ENCODE measurements at places on chromosomes 3 and 15.
A peak's percentile ranks its signal among the peaks of the same experiment; 100 is the strongest.

DNA sequence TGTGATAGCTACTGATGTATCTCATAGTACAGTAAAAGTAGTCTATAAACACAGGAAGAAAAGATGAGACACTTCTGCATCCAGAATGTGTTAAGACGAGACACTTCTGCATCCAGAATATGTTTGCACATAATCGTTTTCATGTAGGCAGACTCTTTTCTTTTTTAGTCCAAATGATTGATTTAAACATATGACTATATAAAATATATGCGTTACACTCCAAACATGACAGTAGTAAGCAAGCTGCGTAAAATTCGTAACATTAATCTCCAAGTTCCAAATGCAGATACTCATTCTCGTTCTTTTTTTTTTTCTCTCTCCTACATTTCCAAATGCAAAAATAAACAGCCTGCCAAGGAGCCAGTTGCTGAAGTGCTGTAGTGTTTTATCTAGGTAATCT lies 82.6 kb downstream of the FNDC3B start:
- H3K27me3 ChIP-seq, result no peaks in the 10 kb centered on the region
- H3K4me3 ChIP-seq, result no peak overlapping the region
- H3K4me1 ChIP-seq, result no peaks in the 10 kb centered on the region
- H3K27ac ChIP-seq, result no peak overlapping the region
- DNase-seq, result no peak
- H3K36me3 ChIP-seq, result peaks cover 43% of the 10 kb centered on the region

DNA sequence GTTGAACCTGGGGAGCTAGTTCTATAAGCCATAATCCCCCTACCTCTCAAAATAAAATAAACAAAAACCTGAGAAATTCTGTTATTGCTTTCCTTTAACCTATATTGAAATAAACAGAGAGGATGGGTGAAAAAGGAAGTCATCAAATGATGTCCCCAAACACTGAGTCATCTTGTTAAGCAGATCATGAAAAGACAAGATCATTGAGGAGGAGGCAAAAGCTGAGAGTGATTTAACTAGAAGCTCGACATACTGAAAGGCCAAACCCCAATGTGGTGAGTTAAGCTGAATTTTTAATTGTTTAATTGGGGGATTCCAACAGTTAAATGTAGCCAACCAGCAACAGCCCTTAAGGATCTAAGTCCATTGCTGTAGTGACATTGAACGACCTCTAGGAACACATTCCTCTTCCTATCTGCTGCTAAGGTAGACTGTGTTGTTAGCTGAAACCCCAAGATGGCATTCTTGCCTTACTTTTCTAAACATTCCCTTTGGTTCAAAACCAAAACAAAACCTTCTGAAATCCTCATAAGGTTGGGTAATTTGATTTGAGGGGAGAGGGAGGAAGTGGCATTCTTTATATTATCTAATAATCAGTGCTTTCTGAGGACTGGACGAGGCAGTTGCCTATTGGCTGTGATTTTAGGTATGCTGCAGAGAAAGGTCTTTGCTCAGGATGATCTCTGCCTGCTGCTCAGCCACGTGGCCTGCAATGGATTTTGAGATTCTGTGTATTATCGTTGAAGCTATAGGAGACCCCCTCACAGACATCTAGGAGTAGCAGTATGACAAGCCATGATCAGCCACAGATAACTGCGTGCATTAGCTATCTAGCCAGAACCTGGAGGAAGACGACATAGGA lies 62.7 kb upstream of the BNIP2 start:
- H3K36me3 ChIP-seq, result no peaks in the 10 kb centered on the region
- peaks cover 3% of the 10 kb centered on the region for H3K27me3 ChIP-seq
- no peak overlapping the region for H3K27ac ChIP-seq
- no peak overlapping the region for H3K4me3 ChIP-seq

GRCh38 chr15:45114751-45115085 lies 592 bp downstream of the DUOXA2 start:
- no peak for DNase-seq
- H3K36me3 ChIP-seq, result no peaks in the 10 kb centered on the region
- H3K27me3 ChIP-seq, result no peaks in the 10 kb centered on the region

- H3K4me3 ChIP-seq, result no peak overlapping the region
- no peaks in the 10 kb centered on the region for H3K4me1 ChIP-seq
- H3K36me3 ChIP-seq, result no peaks in the 10 kb centered on the region
These were observed 6.2 kb upstream of the TNFAIP8L3 start for GRCh38 chr15:51100785-51101489.

GRCh38 chr3:3448468-3448867 lies 269.0 kb upstream of the CRBN start:
- no peaks in the 10 kb centered on the region for H3K36me3 ChIP-seq
- no peaks in the 10 kb centered on the region for H3K4me1 ChIP-seq
- no peak for DNase-seq
- H3K4me3 ChIP-seq, result no peak overlapping the region
- H3K27ac ChIP-seq, result no peak overlapping the region

DNA sequence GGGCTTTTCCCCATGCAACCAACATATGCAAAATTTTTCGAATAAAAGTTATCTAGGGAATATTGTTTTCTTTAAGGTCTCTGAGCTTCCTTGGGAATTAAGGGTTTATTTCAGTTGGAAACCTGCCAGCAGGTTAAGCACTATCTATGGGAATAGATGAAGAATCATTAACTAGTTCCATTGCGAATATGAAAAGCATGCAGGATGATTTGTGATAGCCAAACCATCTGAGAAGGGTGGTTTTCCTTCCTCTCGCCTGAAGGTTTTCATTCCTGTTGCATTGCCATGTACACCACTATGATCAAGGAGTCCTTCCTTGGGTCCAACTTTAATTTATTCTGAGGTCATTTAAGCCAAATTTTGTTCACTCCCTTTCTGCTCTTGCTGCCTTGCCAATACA lies 184.9 kb downstream of the NR2F2 start:
- no peaks in the 10 kb centered on the region for H3K4me1 ChIP-seq
- H3K27ac ChIP-seq, result no peak overlapping the region
- no peak overlapping the region for H3K4me3 ChIP-seq
- H3K36me3 ChIP-seq, result no peaks in the 10 kb centered on the region
- no peaks in the 10 kb centered on the region for H3K27me3 ChIP-seq

GRCh38 chr3:94616833-94617232 lies 554.0 kb downstream of the NSUN3 start:
- H3K4me1 ChIP-seq, result no peaks in the 10 kb centered on the region
- no peak overlapping the region for H3K27ac ChIP-seq
- H3K4me3 ChIP-seq, result no peak overlapping the region
- H3K36me3 ChIP-seq, result no peaks in the 10 kb centered on the region

- H3K27ac ChIP-seq, result no peak overlapping the region
- H3K36me3 ChIP-seq, result no peaks in the 10 kb centered on the region
- no peak overlapping the region for H3K4me3 ChIP-seq
- H3K4me1 ChIP-seq, result no peaks in the 10 kb centered on the region
- DNase-seq, result no peak
These were observed 199.4 kb downstream of the OCA2 start for GRCh38 chr15:27899583-27900285.

DNA sequence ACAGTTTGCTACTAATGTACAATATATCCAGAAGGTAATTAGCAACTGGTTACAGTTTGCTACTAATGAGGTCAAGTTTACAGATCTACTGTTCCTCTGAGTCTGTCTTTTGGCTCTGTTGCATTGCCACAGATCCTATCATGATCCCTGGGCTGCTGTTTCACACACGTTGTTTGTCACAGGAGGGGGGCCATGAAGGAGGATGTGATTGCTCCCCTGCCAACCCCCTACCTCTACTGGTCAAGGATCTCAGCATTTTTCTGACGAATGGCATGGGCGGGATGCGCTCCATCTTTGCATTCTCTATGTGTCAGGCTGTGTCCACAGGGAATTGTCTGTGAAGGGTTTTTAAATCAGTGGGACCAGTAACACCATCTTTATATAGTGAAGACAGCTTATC lies 91.9 kb downstream of the CHL1 start:
- no peak for DNase-seq
- H3K27ac ChIP-seq, result no peak overlapping the region
- no peak overlapping the region for H3K4me3 ChIP-seq
- no peaks in the 10 kb centered on the region for H3K36me3 ChIP-seq
- no peaks in the 10 kb centered on the region for H3K27me3 ChIP-seq

DNA sequence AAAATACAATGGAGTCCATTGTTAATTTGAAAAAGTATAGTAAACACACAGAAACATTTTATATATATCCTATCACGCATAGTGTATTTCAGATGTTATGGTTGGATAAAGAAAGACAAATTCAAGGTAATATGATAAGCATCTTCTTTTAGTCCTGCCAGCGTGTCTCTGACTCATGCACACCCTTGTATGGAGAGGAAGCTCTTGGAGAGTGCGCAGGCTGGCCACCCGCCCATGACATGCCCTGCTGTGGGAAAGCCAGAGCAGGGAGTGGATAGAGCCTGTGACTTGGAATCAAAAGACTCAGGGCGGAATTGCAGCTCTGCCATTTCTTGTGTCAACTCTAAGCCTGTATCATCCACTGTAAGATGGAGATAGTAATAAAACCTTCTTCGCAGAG lies 23.0 kb upstream of the COPG1 start:
- no peak overlapping the region for H3K27ac ChIP-seq
- DNase-seq, result peak; percentile 29
- no peaks in the 10 kb centered on the region for H3K27me3 ChIP-seq
- H3K36me3 ChIP-seq, result no peaks in the 10 kb centered on the region

GRCh38 chr15:86164232-86164898 lies 84.7 kb downstream of the AGBL1 start:
- H3K4me3 ChIP-seq, result no peak overlapping the region
- DNase-seq, result no peak
- H3K27ac ChIP-seq, result no peak overlapping the region
- H3K4me1 ChIP-seq, result peaks cover 4% of the 10 kb centered on the region

GRCh38 chr3:17125738-17126442 lies 241.1 kb downstream of the PLCL2 start:
- no peaks in the 10 kb centered on the region for H3K36me3 ChIP-seq
- no peak overlapping the region for H3K4me3 ChIP-seq
- H3K27ac ChIP-seq, result no peak overlapping the region
- no peaks in the 10 kb centered on the region for H3K27me3 ChIP-seq
- H3K4me1 ChIP-seq, result no peaks in the 10 kb centered on the region

DNA sequence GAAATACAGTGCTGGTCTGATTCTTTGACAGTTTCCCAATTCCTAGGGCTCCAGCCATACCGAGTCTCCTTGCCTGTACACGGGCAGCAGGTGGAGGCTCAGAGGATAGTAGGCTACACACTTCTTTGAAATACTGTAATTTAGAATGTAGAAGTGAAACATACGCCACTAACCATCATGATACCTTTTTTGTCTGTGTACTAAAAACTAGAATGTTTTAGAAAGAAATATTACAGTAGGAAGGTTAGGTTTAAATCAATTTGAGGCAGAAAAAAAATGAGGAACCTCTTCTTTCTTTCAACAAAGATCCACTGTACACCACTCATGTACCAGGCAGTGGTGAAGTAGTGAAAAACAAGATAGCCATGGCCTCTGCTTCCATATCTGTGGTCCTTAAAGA lies 354.7 kb downstream of the MCTP2 start:
- H3K27ac ChIP-seq, result no peak overlapping the region
- H3K4me1 ChIP-seq, result no peaks in the 10 kb centered on the region
- no peak overlapping the region for H3K4me3 ChIP-seq
- H3K36me3 ChIP-seq, result no peaks in the 10 kb centered on the region

- H3K36me3 ChIP-seq, result peaks cover 20% of the 10 kb centered on the region
- H3K27me3 ChIP-seq, result no peaks in the 10 kb centered on the region
- 0 out of 2 replicates have a peak, but pooled peaks cover 2% of the 10 kb centered on the region for H3K4me1 ChIP-seq
- H3K27ac ChIP-seq, result no peak overlapping the region
- no peak for DNase-seq
These were observed 72.0 kb downstream of the LARS2 start for GRCh38 chr3:45460361-45460760.

GRCh38 chr3:134004841-134005240 lies 24.9 kb downstream of the SLCO2A1 start:
- DNase-seq, result peak; percentile 74
- peaks cover 11% of the 10 kb centered on the region for H3K4me1 ChIP-seq
- no peaks in the 10 kb centered on the region for H3K27me3 ChIP-seq

- no peak overlapping the region for H3K4me3 ChIP-seq
- peaks cover 10% of the 10 kb centered on the region for H3K4me1 ChIP-seq
- no peaks in the 10 kb centered on the region for H3K27me3 ChIP-seq
- no peaks in the 10 kb centered on the region for H3K36me3 ChIP-seq
- DNase-seq, result peak; percentile 26
- no peak overlapping the region for H3K27ac ChIP-seq
These were observed 174.2 kb upstream of the ATP11B start for GRCh38 chr3:182618981-182619591.

DNA sequence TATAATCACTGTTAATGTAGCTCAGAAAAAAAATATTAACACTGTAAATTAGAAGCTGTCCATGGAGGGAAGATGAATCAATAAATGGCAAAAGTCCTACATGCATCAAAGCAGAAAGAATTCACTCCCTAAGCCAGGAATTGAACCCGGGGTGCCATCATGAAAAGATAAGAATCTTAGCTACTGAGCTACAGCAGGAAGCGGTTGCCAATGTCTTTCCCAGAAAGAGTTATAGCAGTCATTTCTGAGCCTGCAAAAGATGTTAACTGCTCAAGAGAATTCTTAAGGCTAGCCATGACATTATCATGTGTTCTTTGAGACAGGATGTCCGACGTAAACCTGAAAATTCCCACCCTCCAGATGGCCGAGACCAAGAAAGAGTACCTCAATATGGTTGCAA lies 47.4 kb upstream of the MKRN3 start:
- no peaks in the 10 kb centered on the region for H3K4me1 ChIP-seq
- H3K27ac ChIP-seq, result no peak overlapping the region
- DNase-seq, result no peak
- no peak overlapping the region for H3K4me3 ChIP-seq
- H3K27me3 ChIP-seq, result no peaks in the 10 kb centered on the region

GRCh38 chr15:40137303-40138200 lies 23.3 kb upstream of the BUB1B start:
- H3K27me3 ChIP-seq, result no peaks in the 10 kb centered on the region
- H3K36me3 ChIP-seq, result no peaks in the 10 kb centered on the region
- no peak overlapping the region for H3K27ac ChIP-seq
- no peaks in the 10 kb centered on the region for H3K4me1 ChIP-seq
